ENCODE measurements at places on chromosomes 2 and 18.

- no peak for DNase-seq
These were observed at the start of gene STON1 for GRCh38 chr2:48530033-48530811. Gene STON1 (plus strand): TSS chr2:48530154. CDS start chr2:48580634, 50,480 bp downstream.

DNA sequence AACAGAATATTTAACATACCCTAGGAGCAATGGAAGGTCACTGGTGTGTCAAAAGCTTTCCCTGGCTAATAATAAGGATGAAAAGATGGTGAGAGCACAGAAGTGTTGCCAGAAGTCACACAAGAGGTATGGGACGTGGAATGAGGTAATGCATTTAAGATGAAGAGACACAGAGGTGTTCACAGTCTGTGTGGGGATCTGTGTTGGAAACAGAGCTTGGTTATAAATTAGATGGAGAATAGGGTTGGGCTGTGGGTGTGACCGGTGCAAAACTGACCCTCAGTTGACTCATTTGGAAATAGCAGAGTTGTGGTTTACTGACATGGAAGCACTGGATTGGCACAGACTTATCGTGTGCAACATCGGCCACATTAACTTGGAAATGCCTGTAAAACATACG lies 372.5 kb downstream of the SATB2 start:
- DNase-seq = no peak

DNA sequence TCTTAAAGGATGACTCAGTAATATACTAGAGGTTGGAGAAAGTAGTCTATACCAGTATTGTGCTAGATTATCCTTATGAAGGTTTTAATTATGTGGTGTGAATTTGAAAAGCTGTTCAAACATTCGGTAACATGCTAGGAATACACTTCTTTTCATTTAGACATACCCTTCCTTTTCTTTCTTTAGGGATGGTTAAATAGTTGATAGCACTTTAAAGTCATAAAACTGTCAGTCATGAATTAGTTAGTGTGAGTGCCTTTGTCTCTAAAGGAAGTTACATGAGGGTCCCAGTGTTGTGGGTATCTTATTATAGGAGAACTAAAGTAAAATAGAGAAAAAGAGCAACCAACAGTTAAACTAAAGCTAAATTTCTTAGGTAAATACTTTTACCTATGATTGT lies 149.3 kb downstream of the CSRNP3 start:
- DNase-seq = no peak

DNA sequence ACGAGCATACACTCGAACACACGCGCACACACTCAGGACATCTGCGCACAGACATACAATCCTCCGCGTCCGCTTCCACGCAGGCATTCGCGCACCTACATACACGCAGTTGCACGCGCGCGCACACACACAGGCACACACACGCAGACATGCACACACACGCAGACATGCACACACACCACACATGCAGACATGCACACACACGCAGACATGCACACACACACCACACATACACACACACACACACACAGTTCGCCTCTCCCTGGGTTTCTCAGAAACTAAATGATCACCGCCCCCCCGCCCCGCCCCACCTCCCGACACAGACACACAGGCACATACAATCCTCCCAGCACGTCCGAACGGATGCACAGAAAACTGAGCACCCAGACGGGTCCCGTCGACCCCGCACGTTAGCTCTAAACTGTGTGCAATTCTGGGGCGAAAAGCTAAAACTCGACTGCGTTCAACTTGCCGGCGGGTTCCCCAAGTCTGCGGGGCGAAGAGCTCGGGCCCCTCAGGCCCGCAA lies 1.0 kb downstream of the EPHA4 start:
- DNase-seq = no peak

DNA sequence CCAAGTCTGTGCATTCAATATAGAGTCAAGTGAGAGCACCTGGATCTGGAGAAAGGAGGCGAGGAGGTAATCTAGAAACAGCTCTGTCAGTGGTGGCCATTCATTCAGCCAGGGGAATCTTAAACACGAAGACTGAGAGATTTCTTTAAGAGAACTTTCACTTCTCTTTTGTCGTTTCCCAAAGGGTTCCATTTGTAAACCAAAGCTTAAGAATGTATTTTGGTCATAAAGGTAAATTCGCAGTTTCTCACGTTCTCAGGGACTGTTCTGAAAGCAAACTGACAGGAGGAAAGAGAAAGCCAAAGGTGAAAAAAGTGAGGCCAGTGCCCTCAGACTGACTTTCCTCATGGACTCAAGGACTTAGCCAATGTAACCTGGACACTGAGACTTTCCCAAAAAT lies 513.5 kb downstream of the CMPK2 start:
- no peak for DNase-seq

DNA sequence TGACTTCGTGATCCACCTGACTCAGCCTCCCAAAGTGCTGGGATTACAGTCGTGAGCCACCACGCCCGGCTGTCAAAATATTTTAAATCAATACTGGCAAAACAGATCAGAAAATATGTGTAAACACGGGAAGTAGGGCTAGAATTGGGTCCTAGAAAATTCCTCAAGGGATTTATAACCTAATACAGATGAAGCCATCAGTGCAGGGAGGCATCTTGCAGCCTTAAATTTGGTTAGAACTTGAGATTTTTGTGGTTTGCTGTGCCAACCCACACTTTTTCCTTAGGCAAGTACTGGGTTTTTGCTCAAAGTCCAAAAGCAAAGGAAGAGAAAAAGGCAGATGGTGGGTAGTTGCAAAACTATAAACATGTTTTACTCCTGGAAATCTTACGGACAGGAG lies 33.7 kb upstream of the NFE2L2 start:
- DNase-seq = no peak

GRCh38 chr2:239139101-239139500 lies 261.7 kb downstream of the HDAC4 start:
- no peak for DNase-seq

- no peak for DNase-seq
These were observed 47.3 kb upstream of the ODC1 start for GRCh38 chr2:10495311-10495987.

DNA sequence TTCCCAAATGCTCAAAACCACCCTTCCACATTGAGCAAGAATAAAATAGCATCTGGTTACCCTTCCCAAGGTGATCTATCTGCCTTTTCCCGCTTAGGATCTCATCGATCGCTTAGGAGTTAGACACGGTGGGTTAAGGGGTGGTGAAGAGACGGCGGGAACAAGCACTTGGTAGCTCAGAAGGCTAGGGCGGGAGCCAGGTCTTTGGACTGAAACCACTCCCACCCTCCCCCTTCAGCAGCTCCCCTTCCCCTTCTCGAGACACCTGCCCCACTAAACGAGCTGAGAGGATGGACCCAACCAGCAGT lies 513 bp downstream of the THOC1 start:
- DNase-seq = no peak

GRCh38 chr2:174764280-174765255 lies at the start of gene CHRNA1:
Gene CHRNA1 (minus strand): TSS chr2:174764472. CDS start chr2:174764394, 78 bp downstream.
- no peak for DNase-seq

DNA sequence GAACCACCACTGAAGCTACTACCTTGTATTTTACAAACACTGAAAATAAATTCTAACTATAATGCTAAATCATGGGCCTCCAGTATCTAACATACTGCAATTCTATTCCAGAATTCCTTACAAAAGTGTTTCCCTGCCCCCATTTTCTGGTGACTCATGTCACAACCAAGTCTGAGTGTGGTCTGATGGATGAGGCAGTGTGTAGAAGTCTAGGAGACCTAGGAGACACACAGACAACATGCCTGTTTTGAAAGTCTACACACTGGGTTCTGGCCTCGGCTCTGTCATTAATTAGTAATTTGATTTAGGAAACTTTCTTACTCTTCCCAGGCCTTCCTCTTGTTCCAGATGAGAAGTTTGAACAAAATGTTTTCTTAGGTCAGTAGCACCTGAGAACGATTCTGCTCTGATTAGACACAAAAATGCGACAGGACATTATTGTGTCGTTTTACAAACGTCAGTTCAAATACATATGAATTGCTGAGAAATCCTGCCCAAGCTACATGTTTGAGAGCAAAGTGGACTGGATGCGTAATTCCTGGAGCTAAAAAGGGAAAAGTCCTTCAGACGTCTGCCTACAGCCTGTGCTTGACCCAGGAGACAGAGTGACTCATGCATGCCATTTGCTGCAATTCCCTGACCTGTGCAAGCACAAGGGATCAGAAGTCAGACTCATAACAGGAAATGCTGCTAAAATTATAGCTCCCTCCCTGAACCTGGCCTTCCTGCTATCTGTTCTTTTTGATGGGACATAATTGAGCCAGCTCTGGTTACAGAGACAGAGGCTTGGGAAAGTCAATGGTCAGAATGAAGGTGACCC lies 494.4 kb downstream of the SOX11 start:
- no peak for DNase-seq

GRCh38 chr2:108936076-108936864 lies 52.8 kb downstream of the EDAR start:
- DNase-seq = no peak

DNA sequence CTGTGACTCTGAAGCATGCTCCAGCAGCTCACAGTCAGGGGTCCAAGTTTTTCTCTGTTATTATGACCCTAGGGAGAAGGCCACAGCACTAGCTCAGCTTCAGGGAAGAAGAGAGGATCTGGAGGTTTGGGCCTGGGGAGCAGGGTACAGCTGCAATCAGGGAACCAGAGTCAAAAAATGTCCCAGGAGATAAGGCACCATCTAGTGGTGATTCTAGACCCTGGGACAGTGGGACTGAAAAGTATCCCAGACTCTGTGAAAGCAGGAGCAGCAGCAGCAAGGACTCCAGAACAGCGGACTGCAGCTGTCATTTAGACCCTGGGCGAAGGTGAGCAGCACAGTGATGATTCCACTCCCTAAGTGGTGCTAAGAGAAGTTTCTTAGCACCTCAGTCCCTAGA lies 278.4 kb upstream of the DDX18 start:
- DNase-seq = no peak

DNA sequence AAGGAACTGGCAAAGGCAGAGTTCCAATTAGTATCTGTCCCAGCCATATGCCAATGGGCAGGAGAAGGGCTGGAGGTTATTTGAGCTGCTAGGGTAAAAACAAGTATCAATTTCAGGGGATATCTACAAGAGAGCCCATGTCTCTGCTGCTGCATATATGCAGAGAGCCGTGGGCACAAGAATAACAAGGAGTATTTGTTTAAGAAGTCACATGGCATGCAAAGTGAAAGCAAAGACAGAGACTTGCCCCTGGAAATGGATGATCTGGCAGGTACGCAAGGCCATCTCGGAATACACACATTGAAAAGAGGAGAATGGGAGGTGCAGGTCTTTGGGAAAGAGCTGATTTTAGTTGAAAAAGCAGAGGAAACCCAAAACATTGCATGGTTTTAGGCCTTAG lies 170.6 kb downstream of the EVA1A start:
- no peak for DNase-seq

DNA sequence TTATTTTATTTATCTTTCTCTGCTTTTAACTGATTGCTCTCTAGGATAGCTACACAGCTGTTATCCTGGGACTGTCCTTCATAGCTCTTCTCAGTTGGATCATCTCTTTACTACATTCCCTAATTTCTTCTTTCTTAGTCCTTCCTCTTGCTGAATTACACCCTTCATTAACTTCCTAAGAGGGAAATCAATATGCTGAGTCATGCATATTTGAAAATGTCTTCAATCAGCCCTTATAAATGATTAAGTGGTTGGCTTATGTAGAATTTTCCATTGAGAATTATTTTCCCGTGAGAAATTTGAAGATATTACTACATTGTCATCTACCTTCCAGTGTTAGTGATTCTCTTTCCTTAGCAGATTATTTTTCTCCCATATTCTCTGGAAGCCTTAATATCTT lies 214.2 kb downstream of the SOCS6 start:
- DNase-seq = no peak

DNA sequence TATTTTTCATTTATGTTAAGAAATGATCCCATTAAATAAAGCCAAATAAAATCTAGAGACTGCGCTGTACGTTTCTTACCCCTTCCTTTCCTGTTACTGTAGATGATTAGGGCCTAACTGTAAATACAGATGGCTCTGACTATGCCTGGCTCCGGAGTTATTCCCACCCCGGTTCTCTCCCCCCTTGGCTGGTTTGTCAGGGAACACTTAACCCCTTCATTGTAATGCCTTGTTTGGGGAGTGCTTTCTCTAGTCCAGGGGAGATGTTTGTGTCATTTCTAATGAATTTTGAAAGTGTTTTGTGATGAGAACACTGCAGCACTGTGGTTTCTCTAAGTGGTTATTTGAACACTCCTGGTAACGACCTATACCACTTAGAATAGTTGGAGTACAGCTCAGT lies 8.8 kb downstream of the UNC50 start:
- no peak for DNase-seq

DNA sequence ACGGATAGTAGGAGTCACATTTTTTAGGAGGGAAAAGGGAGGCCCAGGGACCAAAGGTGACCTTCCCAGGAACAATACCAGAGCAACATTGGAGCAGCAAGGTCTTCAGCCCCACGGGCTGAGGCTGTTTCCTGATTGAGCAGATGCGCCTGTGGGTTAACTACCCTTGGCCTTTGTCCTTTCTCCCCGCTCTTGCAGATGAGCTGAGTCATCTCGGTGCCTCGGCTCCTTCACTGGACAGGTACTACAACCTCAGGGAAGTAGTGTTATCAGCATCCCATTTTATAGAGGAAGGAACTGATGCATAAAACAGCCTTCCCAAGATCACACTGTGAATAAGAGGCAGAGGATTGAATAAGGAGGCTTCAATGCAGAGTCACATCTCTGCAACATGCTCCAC lies 43.5 kb downstream of the DHRS9 start:
- DNase-seq = no peak

DNA sequence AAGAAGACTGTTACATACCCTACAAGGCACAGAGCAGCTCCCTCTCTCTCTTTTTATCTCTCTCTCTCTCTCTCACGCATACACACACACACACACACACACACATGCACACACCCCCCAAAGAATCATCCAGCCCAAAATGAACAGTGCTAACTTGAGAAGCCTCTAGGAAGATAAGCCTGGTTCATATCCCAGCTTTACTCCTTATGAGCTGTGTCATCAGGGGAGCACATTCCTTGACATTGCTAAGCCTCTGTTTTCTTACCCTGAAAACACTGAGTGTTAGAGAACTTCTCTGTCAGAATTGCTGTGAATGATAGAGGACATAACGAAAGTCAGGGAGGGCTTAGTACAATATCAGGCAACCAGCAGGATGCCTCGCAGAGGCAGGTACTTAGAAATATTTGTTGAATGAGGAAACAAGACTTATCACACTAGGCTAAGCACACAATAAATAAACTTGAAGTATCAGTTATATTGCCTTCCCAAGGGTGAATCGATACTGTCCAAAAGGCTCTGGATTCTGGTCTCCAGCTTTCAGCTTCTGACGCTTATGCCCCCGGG lies 725.6 kb upstream of the ID2 start:
- DNase-seq = no peak

- no peak for DNase-seq
These were observed 296.7 kb downstream of the PIEZO2 start for GRCh38 chr18:10852385-10853303.

DNA sequence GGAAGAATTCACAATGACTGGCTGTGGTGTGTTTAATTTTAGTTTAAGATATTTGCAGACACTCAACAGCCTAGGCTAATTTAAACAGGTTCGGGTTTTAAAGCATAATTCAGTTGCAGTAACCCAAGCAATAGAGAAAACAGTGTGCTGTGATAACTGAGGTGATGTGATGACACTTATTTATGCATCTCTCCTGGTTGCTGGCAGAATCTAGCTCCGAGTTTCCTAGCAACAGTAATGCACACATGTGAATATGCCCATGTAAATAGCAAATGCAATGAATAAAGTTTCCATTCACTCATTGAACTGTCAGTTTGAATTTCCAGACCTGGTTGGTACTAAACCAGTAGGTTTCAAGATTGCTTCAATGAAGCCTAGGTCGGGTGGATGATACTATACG lies 426.5 kb downstream of the TMX3 start:
- DNase-seq = no peak

Measured in AG04450 (cell line).